SK-N-DZ (cell line): ENCODE measurements at places on chromosomes 16 and 17.
A peak's percentile ranks its signal among the peaks of the same experiment; 100 is the strongest.

GRCh38 chr16:22933173-22933572 is 119.2 kb downstream of the HS3ST2 start:
- no peak for DNase-seq

DNA sequence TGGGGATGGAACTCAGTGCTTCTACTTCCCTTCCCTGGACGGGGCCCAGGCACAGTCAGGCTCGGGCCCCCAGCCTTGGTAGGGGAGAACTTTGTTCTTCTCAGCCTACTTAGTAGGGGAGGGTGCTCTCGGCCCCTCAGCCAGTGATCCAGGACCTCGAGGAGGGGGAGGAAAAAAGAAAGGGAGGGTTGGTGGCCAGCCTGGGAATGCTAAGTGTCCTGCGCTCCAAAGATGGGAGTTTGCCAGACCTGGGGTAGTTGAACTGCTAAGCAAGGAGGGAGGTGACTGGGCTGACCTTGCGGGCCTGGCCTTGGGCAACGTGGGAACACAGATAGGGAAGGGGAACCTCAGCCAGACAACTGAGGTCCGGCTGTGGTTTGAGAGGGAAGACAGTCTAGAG is 12.2 kb downstream of the ADGRG1 start:
- no peak for DNase-seq

DNA sequence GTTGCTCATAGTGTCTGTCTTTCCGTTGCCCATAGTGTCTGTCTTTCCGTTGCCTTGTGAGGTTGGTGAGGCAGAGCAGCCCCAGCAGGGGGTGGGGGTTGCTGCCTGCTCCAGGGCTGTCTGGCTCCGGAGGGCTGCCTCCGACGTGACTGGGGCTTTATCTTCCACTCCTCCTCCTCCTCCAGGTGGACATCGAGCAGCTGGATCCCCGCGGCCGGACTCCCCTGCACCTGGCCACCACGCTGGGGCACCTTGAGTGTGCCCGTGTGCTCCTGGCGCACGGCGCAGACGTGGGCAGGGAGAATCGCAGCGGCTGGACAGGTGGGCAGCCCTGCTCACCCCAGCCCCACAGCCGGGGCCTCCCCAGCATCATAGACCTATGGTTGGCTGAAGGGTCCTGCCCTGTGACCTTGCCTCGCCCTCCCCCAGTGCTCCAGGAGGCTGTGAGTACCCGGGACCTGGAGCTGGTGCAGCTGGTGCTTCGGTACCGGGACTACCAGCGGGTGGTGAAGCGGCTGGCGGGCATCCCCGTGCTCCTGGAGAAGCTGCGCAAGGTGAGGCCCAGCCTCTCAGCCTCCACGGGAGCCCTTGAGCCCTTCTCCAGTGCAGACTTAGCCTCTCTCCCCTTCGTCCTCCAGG is 14.7 kb downstream of the ANKRD13B start:
- DNase-seq: no peak

GRCh38 chr17:69501591-69502468 is 87.3 kb downstream of the MAP2K6 start:
- DNase-seq: no peak

DNA sequence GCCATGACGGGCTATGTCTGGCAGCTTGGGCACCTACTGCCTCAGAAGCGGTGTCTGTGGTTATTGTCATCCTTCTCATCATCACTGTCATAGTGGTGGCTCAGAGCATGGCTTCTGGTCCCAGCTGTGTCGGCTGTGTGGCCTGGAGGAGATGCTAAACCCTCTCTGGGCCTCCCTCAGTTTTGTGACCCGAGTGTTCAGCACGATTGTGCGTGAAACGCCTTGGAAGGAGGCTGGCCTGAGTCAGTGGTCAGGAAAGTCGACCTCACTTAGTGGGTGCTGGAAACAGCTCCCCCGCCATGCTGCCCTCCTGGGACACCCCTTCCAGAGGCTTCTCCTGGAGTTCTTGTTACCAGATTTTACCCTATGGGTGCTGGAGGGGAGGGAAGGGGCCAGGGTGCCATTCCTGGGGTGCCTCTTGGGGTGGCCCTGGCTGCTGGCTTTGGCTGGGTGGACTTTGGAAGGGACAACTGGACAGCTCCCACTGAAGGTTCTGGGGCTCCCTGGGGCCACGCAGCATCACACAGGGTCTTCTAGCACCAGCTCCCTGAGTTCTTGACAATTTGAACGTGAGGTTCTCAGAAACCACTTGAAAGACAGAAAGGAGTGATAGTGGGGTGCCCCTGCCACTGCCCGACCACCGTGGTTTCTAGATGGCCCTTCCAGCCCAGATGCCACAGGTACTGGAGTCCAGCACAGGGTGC is 226.5 kb upstream of the GSE1 start:
- no peak for DNase-seq

GRCh38 chr17:62084585-62084984 is 19.5 kb upstream of the MED13 start:
- DNase-seq: no peak

DNA sequence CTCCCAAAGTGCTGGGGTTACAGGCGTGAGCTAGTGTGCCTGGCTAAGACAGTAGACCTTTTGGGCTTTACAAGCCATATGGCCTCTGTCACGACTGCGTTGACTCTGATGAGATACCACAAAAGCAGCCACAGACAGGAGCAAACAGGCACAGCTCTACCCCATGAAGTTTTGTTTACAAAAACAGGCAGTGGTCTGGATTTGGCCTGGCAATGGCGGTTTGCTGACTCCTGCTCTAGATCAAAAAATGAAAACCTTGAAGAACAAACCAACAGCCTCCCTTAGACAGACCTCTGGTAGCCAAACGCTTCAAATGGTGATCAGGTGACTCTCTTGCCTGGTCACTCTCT is 20.7 kb downstream of the SLC43A2 start:
- DNase-seq: no peak

DNA sequence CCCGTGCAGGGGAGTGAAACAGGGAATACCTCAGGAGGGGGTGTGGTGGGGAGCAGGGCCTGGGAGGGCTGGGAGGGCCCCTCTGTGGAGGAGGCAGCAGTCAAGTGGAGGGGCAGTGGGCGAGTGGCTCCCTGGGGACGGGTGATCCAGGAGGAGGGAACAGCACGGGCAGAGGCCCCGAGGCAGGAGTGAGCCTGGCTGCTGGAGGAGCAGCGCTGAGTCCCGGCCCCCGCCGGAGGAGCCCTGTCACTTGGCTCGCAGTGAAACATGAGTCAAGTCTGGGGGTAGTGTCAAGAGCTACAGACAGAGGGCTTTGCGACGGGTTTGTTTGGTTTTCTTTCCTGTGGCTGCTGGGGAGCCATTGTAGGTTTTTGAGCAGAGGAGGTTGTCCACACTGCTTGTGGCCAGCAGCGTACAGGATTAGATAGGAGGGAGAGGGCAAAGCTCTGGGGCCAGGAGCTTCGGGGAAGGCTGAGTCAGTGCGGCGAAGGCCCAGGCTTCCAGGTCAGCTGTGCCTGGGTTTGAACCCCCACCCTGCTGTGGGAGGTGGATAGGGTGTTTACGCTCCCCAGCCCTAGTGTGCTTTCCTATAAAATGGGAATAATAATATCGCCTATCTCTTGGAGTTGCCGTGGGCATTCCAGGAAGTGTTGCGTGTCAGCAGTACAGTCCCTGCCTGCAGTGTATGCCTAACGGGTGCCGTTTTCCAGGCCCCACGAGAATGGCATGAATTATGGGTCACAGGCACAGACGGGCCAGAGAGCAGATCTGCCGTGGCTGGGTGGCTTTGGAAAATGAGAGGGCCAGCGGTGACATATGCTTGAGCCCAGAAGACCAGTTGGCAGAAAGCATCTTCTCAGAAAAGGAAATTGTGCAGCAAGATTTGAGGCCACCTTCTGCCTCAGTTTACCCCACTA is 115.9 kb upstream of the CIBAR2 start:
- DNase-seq: peak; percentile 68

- DNase-seq: no peak
These were observed 142.7 kb downstream of the PITPNC1 start for GRCh38 chr17:67519801-67520251.

GRCh38 chr17:55332296-55333041 is 67.7 kb downstream of the HLF start:
- DNase-seq: no peak

DNA sequence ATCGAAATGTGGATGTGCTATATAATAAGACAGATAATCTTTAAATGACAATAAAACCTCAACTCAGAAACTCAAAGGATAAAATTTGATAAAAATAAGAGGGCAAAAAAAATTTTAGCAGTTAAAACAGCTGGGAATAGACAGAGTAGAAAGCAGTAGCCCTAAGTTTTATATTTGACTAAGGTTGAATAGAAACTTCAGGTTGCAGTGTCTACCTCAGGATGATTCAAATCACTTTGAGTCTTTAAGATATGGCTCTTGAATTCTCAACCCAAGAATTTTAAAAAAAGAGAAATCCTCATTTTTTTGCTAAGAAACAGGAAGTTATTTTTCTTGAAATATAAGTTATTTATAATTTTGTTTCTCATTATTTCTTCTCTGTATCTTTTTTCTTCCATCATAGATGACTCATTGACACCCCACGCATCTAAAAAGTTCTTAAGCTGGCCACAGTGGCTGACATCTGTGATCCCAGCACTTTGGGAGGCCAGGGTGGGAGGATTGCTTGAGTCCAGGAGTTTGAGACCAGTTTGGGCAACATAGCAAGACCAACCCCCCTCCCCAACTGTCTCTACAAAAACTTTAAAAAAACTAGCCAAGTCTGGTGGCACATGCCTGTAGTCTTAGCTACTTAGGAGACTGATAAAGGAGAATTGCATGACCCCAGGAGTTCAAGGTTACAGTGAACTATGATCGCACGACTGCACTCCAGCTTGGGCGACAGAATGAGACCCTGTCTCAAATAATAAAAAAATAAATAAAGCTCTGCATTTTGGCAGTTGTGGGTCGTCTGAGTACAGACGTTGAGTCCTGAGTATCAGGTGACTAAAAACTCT is 23.9 kb downstream of the NFAT5 start:
- DNase-seq: no peak

DNA sequence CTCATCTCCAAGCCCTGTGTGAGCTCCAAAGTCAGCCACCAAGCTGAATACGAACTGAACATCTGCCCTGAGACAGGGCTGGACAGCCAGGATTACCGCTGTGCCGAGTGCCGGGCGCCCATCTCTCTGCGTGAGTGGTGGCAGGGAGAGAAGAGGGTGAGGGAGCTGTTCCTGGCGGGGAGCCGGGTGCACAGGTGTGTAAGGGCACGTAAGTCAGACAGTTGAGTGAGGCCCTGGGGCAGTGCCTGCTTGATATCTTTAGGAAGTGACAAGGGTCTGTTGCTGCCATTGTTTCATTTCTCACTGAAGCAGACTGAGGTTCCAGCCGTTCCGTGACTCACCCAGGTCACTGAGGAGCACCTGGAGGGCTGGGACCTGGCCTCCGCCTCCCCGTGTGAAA is 12.4 kb downstream of the DEF8 start:
- DNase-seq: no peak

- DNase-seq: no peak
These were observed 171.8 kb upstream of the GSE1 start for GRCh38 chr16:85441189-85441889.

GRCh38 chr16:75483222-75483621 is 12.0 kb downstream of the CHST6 start:
- no peak for DNase-seq

- DNase-seq: no peak
These were observed 3.0 kb upstream of the KRT15 start for GRCh38 chr17:41521574-41522261.

DNA sequence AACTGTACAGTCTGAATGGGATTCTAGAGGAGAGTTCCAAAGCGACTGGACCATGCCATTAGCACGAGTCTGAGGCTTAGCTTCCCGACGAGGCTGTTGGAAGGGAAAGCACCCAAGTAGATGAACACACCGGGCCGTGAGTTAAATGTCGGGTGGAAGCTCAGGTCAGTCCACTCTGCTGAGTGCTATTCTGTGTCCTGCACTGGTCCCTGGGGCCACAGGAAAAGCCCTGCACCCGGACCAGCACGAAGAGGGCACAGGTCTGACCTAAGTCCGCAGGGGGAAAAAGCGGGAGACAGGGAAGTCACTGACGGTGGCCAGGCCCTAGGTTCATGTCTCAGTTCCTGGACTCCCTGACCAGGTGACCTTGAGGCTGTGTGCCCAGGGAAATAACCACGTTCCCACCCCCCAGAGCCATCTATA is 44.1 kb upstream of the RBFOX3 start:
- DNase-seq: no peak

DNA sequence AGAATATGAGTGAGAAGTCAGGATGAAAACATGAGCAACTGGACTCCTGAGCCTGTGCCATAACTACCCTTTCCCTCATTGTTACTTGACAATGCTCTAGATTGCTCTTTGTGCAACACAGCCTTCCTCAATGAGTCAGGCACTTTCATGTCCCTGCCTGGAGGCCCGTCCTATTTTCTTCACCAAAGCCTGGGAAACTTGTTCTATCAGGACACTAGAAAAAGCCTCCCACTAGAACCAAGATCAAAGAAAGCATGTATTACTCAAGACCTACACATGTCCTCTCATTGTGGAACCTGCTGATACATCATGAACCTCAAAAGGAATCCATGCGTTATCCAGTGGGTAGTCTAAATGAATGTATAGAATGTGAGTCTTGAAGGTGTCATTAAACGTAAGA is 624.5 kb downstream of the TOX3 start:
- DNase-seq: no peak

GRCh38 chr16:80569440-80570105 is 28.8 kb downstream of the DYNLRB2 start:
- DNase-seq: no peak

- DNase-seq: no peak
These were observed 26.3 kb upstream of the SSTR5 start for GRCh38 chr16:1045993-1046911.

GRCh38 chr16:88608076-88608475 is 30.3 kb upstream of the IL17C start:
- no peak for DNase-seq

DNA sequence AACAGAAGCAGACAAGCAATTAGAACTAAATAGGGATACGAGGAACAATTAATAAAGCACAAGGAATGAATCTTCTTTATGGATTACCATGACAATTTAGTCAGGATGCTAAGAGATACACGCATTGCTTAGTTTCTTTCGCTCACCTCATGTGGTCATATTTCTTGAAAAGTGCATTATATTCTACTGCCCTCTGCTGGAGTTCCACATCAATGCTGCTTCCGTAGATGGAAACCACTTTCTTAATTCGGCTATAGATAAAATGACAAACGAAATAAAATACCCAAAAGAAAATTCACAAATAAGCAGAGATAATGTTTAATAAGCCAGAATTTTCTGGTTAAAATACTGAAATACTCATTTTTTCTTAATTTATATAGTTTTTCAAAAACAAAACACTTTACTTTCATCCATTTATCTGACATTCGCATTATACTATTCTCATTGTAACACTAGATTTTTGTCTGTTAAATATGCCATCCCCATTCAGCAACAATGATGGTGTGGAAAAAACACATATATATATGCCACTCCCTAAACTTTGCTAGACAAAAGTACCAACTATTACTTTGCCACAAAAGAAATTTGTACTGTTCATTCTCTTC is 22.0 kb upstream of the PHLPP2 start:
- peak; percentile 28 for DNase-seq

DNA sequence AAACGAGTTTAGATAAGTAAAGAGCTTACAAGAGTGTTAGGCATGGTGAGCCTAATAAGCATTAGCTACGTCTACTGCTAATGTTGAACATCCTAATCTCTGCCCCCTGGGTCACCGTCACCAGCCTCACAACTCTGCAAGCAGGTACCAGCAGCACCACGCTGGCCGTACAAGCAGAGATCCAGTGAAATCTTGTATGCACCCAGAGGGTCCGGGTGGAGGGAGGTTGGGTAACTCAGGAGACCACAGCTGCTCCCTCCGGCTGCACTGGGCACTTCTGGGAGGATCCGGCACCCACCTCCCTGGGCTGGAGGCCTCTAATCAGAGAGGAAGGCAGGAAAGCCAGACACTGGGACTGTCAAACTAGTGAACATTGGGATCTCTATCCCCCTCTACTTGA is 8.4 kb upstream of the OR1F1 start:
- DNase-seq: no peak

GRCh38 chr17:49548506-49549310 is 27.0 kb upstream of the NXPH3 start:
- peak; percentile 63 for DNase-seq
